MCF 10A (cell line): ENCODE measurements at places on chromosomes 3 and 15. TPM values are rescaled to one million over a fixed set of nuclear protein-coding genes. Genes with fewer than 3 reads are reported as not detected.

DNA sequence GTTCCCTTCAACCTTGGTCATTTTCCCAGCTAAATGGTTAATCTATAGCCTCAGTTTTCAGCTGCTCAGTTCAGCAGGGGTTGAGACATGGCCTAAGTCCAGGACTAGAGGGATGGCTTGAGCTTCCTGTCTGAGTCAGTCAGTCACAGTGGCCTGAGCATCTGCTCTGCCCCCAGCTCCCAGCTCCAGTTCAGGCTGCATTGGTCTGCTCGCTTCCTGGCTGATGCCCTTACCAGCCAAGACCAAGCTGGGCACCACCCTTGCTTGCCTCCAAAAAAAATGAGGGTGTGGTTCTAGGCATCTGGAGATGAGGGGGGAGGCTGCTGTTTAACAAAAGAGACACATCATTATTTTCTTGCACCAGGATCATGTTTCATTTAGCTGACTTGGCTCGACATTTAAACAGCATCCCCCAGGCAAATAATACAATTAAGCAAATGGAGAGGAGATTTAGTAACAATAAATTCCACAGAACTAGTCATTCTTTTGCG is 70.7 kb downstream of the WNT5A start:
- peak; percentile 94 for DNase-seq

- DNase-seq, result no peak
Measured at GRCh38 chr3:127137113-127137512, 55.8 kb upstream of the PRR23E start.

The IL17RB gene
- total RNA-seq, result 0.19 and 0.42 TPM in 2 replicates

DNA sequence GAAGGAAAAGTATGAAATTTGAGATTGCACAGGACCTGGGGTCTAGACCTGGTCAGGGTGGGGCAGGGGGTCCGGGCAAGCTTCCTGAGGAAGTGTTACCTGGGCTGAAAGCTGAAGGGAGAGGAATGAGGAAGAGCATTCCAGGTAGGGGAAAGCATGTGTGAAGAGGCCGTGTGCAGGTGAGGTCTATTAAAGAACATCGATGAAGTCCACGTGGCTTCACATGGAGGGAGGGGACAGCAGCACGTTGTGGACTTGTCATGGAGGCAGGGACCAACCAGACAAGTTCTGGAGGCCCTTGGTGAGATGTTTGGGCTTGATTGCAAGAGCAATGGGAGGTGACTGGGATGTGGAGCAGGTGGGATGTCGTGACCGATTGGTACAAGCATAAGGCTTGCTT is 47.1 kb downstream of the IDH2 start:
- DNase-seq, result no peak

- peak; percentile 55 for DNase-seq
Measured at GRCh38 chr3:94234177-94234788, 171.4 kb downstream of the NSUN3 start.

DNA sequence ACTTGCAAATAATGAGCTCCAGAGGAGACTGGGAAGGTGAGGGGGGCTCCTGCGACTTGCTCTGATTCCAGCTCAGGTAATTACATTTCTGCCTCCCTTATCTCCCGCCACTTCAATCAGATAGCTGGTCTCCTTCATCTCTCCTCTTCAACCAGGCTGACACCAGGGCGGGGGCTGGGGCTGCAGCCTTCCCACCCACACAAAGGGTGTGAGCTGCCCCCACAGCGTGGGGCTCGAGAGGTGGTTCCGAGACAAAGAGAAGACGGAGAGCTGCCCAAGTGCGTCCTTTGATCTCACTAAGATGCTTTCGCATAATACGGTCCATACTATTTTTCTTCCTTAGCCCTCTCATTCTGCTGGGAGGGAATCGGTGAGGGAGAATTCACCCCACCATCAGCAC is 139.7 kb downstream of the NSMCE3 start:
- DNase-seq, result no peak

- DNase-seq, result no peak
Measured at GRCh38 chr3:103048068-103048722, 613.4 kb downstream of the ZPLD1 start.

- no peak for DNase-seq
Measured at GRCh38 chr15:22942877-22943276, 37.3 kb downstream of the CYFIP1 start.

GRCh38 chr3:71912839-71913495 is 128.0 kb upstream of the PROK2 start:
- no peak for DNase-seq
